GM06990 (cell line): ENCODE measurements at places on chromosomes 3 and 15.

- peak; percentile 24 for DNase-seq
Measured at GRCh38 chr15:99365242-99365641, 114.0 kb downstream of the LRRC28 start.

- DNase-seq = no peak
Measured at GRCh38 chr3:167785790-167786189, 50.3 kb downstream of the SERPINI1 start.

DNA sequence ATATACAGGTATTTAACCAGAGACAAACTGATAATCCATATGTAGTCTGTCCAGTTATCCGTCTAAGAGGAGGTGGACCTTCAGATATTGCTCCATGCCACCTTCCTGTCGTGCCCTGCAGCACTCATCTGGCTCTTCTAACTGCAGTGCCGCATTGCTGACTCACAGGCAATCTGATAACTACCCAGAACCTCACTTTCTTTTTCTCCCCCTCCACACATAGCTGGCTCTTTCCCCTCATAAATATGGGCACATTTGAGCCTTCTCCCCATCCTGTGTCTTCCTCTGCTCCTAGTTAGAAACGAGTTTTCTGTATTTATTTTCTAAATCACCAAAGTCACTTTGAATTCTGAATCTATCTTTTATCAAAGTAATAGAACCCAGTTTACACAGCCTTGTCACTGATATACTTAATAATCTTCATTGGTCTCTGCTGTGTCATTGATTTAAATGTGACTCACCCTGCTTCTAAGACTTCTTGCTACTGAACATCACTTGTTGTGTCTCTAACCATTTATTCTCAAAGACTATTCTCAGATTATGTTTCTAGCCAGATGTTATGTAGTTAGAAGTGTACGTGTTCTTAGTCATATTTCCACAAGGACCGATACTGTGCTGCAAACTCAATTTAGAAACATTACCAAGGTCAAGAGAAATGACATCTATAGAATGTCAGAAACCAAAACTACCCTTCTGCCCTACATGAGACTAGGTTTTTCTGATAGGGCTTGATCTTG, 17.4 kb upstream of the KCNMB2 start:
- DNase-seq = peak; percentile 89

- DNase-seq = no peak
Measured at GRCh38 chr15:85764649-85765277, 30.0 kb downstream of the KLHL25 start.

DNA sequence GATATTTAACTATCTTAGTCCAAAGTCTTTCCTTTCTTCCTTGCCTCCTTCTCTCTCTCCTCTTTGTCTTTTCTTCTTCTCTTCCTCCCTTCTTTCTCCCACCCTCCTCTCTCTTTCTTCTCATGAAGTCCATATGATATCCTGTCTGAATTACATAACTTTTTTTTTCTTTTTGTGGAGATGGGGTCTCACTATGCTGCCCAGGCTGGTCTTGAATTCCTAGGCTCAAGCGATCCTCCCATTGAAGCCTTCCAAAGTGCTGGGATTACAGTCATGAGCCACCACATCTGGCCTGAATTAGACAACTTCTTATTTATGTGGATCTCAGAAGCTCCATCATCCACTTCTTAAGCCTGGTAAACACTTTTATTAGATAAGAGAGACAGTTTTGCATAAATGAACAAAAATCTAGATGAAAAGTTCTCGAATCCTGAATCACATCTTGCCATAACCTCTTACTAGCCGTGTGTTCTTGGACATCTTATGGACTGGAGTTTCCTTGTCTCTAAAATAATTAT, 206.5 kb downstream of the LPP start:
- no peak for DNase-seq

- DNase-seq = no peak
Measured at GRCh38 chr3:159649951-159650350, 338.7 kb upstream of the IL12A start.

- DNase-seq = no peak
Measured at GRCh38 chr15:69074001-69074842, 59.7 kb downstream of the NOX5 start.
